ENCODE measurements at places on chromosomes 6 and 20.

- no peak for DNase-seq
These were observed 121.3 kb upstream of the PRSS16 start for GRCh38 chr6:27126046-27126814.

DNA sequence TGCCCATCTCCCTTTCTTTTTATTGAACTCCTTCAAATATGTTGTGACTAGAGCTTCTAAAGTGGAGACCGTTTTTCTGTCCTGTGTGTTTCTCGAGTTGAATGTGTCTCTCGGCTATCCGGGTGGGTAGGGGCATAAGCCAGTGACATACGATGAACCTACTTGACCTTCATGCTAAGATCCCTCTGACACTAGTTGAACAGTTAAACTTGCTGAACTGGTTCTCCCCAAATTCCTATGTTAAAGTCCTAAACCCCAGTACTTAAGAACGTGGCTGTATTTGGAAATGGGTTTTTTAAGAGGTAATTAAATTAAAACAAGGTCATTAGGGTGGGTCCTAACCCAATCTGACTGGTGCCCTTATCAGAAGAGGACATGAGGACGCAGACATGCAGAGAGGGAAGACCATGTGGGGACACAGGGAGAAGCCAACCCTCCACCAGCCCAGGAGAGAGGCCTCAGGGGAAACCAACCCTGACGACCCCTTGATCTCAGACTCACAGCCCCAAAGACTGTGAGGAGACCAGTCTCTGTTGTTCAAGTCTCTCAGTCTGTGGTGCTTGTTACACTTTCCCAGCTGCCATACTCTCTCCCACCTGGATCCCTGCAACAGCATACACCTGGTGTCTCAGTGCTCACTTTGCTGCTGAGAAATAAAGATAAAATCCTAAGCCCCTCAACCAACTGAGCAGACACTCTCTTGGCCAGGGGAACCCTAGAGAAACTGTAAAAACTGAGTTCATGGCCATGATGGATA, 208.4 kb downstream of the MYLK4 start:
- DNase-seq, result no peak

DNA sequence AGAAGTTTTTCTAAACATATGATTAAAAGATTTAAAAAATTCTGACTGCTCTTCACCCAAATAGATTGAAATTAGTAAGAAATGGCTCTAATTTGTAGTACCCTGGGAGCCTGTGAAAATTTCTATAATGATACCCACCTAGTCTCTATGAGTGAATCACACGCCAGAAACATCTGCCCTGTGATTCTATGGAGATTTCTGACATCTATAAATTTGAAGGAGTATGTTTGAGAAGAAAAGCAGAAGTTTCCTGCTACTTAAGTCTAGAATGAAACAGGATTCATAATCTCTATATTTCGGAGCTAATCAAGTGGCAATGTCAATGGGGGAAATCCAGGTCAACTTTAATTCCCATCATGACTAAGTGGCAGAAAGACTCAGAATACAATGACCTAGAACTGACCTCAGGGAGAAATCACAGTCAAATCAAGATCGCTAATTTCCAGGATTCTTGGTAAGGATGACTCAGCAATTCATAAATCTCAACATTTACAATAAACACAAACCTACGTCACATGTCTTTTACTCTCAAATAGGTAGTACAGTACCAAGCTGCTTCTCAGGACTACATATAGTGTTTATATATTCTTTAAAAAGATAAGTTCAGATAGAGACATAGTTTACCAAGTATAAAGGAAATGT, 186.2 kb upstream of the TNFAIP3 start:
- DNase-seq, result no peak

- DNase-seq, result no peak
These were observed 109.7 kb downstream of the FIG4 start for GRCh38 chr6:109800771-109801170.

All from GM04504 (cell line).